ENCODE measurements at places on chromosomes 16 and 17.

DNA sequence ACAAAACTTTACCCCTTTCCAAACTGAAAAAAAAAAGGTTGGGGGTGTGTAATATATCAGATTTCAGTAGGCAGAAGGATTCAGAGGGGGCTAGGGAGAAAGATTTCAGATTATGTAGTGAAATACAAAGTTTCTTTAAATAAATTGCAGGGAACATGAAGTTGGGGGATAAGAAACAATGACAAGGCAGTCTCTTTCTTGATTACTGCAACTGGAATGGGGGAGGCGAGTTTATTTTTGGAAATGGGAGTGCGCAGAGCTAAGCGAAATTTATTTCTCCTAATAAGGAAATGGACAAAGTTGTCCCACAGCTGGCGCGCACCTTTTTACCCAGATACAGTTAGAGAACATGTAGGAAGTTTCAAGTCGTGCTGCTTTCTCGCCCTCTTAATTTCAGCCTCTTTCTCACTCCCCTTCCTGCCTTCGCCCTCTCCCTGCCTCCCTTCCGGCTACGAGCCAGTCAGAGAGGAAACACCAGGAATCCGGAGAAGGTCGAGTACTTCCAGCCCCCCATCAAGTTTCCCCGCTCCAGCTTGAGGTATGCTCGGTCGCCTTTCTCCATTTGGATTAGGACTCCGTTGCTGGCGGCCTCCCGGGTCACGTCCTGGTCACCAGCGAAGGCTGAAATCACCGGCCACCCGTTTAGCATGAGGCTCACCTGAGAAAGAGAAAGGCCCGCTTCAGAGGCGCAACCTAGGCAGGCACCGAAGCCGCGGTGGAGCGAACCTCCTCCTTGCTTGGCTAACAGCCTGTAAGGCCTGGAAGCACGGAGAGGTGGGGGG is 2.5 kb downstream of the CBLN1 start:
- DNase-seq = no peak

DNA sequence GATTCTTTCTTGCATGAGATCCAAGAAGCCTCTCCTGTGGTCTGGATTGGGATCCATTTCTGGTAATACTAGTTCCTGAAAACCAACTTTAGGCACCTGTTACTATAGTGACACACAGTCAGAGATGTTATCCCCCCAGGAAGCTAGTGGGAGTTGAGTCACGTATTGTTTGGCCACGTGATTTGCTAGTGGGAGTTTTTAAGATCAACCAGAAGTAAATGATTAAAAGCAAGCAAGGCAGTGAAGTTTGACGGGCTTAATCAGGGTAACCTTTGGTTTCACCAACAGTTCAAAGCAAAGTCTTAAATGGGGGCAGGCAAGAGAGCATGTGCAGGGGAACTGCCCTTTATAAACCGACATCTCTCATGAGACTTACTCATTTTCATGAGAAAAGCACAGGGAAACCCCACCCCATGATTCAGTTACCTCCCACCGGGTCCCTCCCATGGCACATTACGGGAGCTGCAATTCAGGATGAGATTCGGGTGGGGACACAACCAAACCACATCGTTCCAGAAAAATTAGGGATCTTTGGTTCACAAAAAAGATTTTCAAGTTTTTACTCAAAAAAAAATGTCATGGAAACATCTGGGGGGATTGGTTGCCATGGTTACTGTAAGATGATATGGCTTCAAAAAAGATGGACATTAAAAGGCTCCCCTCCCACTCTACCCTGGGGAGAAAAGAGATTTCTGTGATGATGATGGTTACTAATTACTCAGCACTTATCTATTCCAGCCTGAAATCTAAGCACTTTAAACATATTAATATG is 483.1 kb upstream of the ERCC4 start:
- DNase-seq = no peak

GRCh38 chr17:35314415-35315216 is 58.8 kb downstream of the SLFN11 start:
- DNase-seq = no peak

GRCh38 chr17:61862975-61863800 is at the start of gene BRIP1:
BRIP1 (minus strand) TSS chr17:61863528; CDS start chr17:61861539, 1,989 bp downstream.
- peak; percentile 71 for DNase-seq

DNA sequence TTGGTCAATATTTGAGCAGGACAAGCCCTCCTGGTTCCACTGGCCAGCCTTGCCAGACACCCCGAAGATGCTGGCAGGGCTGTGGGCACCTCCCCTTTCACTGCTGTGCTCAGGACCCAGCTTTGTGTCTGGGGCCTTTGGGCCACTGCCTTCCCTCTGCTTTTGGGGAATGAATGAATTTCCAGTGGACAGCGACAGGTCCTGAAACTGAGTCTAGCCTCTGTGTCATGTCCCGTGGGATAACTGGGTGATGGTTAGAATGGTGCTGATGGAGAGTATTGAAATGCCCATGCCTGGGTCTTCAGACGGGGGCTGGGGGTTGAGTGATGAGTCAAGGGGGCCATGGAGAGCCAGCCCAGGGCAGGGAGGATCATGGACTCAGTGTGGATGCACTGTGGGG is 135.8 kb downstream of the FOXL1 start:
- no peak for DNase-seq
